Activated CD8-positive, alpha-beta memory T cell treated with anti-CD3 and anti-CD28 coated beads for 1 hour (primary cell): ENCODE measurements at places on chromosomes 2 and 18.

- no peak for DNase-seq
Measured at GRCh38 chr18:37429791-37430190, 135.8 kb downstream of the CELF4 start.

DNA sequence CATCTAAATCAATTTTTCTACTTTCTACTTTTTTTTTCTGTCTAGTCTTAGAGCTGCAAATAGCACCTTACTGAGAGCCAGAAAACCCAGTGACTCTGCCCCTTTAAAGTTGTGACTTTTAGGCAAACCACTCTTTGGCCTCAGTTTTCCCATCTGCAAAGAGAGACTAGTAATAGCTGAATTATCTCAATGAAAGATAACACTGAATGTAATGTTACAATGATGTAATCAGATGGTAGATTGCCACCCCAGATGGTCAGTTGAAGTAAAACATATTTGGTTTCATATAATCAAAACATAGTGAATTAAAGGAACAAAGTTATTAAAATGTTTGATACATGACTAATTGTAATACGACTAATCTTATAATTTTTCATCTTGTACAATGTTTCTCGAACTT is 5.0 kb upstream of the APCDD1 start:
- DNase-seq = no peak

GRCh38 chr2:28602751-28603639 is 107.1 kb downstream of the PLB1 start:
- no peak for DNase-seq

GRCh38 chr2:207073801-207074678 is 91.7 kb downstream of the KLF7 start:
- DNase-seq = no peak

GRCh38 chr2:169184074-169184473 is 114.7 kb downstream of the DHRS9 start:
- DNase-seq = no peak

GRCh38 chr2:110106642-110107041 is 9.0 kb downstream of the MALL start:
- DNase-seq = no peak
